Activated naive CD4-positive, alpha-beta T cell treated with anti-CD3 and anti-CD28 coated beads, Interleukin-2, amount 50 U/mL, for 72 hours (primary cell): ENCODE measurements at places on chromosomes 3 and 15. TPM values are rescaled to one million over a fixed set of nuclear protein-coding genes. Genes with fewer than 3 reads are reported as not detected.

- no peak for DNase-seq
These were observed 18.4 kb downstream of the IGDCC4 start for GRCh38 chr15:65404186-65404872.

GRCh38 chr15:45523166-45523460, 558 bp upstream of the SLC30A4 start:
- no peak for DNase-seq

DNA sequence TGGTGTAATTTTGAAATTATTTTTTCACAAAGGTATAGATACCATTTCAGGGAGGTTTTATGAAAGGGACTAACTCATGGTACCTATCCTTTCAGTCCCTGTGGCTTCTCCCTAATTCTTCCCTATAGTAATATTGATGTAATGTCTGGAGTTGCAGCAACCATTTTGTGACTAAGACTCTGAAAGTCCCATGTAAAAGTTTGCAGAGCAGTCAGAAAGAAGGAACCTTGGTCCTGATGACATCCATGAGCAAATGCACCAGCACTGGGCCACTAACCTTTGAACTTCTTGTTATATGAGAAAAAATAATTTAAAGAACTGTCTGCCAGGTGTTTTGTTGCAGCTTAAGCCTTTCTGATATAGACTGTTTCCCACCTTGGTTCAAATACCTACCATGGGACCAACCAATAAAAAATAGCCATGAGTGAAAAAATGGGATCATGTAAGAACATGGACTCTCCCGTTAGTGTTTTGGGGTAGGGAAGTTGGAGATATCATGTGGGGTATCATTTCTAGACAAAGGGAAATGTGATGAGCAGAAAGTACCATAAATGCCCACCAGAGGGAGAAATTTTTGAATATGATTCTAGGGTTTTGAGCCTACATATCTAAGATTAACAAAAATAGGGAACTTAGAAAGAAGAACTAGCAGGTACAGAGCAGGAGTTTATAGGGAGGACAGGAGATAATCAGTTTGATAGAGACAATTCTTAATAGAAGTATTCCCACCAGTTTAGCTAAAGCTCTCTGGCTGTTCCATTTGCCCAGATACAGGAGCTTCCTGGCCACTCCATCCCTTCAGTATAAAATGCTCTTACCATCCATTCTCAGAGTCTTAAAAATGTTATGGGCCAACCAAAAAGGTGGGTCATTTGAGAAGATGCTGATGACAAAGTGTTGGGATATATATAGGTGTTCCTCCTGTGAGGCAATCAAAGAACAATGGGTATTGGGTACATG, 3.4 kb upstream of the CPOX start:
- DNase-seq = peak; percentile 38

DNA sequence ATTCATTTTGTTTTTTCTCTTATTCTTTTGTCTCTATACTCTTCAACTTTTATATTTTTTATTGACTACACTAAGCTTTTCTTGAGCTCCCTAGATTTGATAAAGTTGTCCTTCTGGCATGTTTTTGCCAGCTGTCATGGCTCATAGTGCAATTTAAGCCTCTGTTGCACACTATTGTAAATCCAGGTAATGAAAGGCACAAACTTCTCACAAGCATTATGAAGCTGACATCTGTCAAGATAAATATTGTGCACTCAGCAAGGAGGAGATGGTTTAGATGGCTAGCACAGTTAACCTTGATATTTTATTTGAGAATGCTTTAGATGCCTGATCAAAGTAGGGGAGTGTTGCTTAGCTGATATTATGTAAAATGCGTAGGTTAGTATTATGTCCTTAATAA, 1280.9 kb downstream of the NSUN3 start:
- no peak for DNase-seq

GRCh38 chr3:37859354-37859753, 2.3 kb upstream of the CTDSPL start:
- no peak for DNase-seq

SH2D7 gene
- not detected for total RNA-seq

ESYT3 gene
- 0.35 TPM for total RNA-seq
